ENCODE measurements at places on chromosomes 16 and 17.

GRCh38 chr16:13896543-13897182, 23.3 kb upstream of the ERCC4 start:
- DNase-seq, result no peak

DNA sequence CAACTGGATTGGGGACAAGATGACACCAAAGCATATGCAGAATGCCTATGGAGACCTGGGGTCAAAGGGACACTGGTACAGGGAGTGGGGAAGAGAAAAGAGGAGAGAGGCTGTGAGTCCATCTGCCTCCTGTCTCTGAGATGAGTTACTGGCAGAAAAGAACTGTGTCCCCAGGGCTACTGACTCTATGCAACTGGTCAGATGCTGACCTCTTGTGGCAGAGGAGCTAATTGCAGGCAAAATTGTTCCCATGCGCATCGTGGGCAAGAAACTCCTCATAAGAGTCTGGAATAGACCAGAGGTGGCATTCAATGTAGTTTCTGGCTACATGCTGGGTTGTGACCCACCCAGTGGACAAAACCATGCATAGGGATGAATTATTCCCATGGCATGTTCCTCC, 26.1 kb upstream of the MLKL start:
- DNase-seq, result no peak

- no peak for DNase-seq
These were observed 412 bp downstream of the EPN2 start for GRCh38 chr17:19237389-19238166.

- DNase-seq, result no peak
These were observed 520.9 kb upstream of the CDH5 start for GRCh38 chr16:65845466-65846209.

DNA sequence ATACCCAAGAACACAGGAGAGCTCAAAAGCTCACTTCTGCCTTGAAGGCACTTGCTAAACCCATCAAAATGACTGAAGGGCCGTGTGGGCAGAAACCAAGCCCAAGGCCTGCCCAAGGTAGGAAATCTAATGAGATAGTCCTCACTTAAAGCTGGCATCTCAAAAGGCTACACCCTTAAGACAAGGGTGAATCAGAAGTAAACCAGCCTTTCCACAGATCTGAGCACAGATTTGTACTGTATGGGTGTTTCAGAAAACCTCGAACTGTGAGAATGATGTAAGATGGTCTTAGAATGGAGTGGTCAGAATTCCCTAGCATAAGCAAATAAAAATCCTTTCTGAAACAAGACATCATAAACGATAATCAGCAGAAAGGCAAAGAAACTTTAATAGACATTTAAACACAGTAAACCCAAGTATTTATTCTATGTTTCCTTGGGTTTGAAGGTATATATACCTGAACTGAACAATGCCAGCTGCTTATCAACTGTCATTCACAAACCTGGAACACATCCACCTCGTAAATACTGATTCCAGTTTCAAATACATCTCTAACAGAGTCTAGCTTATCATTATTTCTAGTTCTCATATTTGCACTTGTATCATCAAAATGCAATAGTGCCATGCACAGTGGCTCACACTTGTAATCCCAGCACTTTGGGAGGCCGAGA, 37.8 kb downstream of the GLG1 start:
- no peak for DNase-seq

- no peak for DNase-seq
These were observed 21.0 kb downstream of the WNT9B start for GRCh38 chr17:46872421-46872820.

DNA sequence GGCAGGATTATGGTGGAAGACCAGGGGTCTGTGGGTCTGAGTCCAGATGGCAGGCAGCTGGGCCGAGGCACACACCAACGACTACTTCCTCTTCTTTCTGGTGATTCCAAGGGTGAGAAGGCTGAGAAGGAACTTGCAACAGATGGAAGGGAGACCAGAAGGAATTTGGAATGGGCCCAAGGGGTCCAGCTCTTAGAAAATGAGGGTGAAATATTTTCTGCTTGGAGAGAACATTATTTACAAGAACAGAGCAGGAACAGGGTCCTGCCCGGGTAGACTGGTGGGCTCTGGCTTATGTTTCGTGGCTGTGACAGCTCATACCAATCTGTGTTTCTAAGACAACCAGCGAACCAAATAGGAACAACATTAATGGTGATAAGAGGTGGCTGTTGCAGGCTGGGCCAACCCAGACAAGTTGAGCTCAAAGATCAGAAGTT, 36.6 kb downstream of the CCDC42 start:
- no peak for DNase-seq

- no peak for DNase-seq
These were observed 29.1 kb downstream of the DUSP14 start for GRCh38 chr17:37518826-37519225.

- DNase-seq, result no peak
These were observed 25.8 kb upstream of the TEKT1 start for GRCh38 chr17:6857336-6857735.

- no peak for DNase-seq
These were observed 3.9 kb upstream of the SGCA start for GRCh38 chr17:50161911-50162288.

- DNase-seq, result no peak
These were observed 40.1 kb downstream of the NLRC5 start for GRCh38 chr16:57029161-57030160.

DNA sequence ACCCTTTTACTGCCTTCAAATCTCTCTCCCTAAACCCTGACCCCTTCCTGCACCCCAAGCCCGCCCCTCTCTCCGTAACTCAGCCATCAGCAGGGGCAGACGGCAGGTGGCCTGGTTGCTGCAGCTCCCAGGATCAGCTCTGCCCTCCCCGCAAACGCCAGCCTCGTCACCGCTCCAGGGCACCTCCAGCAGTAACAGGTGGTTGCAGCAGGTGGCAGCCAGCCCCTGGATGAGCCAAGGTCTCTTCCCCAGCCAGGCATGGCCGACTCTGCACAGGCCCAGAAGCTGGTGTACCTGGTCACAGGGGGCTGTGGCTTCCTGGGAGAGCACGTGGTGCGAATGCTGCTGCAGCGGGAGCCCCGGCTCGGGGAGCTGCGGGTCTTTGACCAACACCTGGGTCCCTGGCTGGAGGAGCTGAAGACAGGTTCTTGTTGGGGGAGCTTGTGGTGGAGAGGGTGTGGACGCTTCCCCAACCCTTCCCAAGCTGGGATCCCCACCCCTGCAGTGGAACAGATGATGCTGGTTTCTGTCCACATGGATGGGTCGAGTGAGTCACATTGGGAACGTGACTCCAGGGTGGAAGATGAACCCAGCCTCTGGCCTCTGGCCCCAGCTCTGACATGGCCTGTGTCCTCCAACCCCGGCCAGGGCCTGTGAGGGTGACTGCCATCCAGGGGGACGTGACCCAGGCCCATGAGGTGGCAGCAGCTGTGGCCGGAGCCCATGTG, 558 bp downstream of the HSD3B7 start:
- no peak for DNase-seq

GRCh38 chr16:85269165-85269564, 156.9 kb upstream of the CIBAR2 start:
- no peak for DNase-seq

DNA sequence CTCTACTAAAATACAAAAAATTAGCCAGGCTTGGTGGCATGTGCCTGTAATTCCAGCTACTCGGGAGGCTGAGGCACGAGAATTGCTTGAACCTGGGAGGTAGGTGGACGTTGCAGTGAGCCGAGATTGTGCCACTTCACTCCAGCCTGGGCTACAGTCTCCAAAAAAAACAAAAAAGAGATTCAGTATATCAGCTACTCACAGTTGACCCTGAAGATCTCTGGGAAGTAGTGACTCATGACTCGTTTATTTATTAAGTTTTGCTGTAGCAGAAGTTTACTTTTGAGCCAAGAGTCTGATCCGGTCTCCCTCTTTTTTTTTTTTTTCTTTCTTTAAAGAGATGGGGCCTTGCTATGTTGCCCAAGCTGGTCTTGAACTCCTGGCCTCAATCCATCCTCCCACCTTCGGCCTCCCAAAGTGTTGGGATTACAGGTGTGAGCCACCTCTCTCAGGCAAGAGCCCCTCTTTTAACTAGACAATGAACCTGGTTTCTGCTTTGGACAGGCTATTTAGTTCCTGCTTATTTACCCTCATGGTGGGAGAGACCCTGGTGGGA, 4.4 kb downstream of the MVP start:
- no peak for DNase-seq

DNA sequence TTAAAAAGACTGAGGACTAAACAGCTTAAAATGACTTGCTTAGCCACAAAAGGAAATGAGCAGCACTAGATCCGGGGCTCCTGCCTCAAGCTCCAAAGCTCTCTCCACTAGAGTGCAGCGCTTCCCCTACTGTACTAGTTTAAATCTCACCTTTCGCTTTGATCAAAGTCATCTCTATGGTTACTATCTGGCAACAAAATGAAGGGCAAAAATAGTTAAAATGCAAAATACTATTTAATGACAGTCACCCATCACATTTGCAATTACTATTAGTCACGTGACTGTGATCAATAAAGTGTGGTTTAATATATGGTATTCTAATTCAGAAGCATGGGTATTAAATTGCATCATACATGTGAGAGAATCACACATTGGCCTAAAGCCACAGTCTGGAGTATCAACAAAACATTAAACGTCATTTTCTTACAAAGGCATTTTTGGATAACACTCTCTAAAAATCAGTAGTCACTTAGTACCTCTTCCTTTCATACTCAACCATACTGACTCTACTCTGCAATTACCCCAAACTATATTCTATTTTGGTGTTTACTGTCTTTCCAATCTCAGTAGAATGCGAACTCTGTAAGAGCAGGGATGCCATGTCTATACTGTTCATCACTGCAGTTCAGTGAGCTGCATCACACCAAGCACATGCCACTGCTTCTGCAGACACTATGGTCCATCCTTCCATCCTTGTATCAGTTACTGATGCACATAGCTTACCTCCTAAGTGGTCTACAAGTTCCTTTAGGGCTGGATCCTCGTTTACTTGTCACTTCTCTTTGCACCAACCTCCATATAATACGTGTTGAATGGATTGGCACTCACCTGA, 6.2 kb downstream of the PSMD12 start:
- DNase-seq, result no peak

- no peak for DNase-seq
These were observed 1.3 kb upstream of the KRTAP2-1 start for GRCh38 chr17:41048441-41048840.

GRCh38 chr16:52755396-52755795, 208.5 kb upstream of the TOX3 start:
- no peak for DNase-seq

DNA sequence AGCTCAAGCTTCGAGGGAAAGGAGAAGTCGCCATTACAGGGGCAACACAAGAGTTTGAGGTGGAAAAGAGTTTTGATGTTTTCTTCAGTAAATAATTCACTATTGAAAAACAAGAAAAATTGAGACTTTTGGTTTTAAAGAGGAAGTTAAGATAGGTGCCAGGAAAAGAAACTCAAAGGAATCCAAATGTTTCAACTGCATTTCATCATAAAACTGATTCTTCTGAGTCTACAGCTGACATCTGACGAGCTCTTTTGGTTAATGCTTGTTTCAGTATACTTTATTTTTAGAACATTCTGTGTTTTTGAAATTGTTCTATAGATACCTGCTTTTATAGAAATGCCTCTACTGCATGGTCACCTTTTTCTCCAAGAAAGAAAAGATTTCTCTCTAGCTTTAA, 54.0 kb downstream of the ERN1 start:
- no peak for DNase-seq

DNA sequence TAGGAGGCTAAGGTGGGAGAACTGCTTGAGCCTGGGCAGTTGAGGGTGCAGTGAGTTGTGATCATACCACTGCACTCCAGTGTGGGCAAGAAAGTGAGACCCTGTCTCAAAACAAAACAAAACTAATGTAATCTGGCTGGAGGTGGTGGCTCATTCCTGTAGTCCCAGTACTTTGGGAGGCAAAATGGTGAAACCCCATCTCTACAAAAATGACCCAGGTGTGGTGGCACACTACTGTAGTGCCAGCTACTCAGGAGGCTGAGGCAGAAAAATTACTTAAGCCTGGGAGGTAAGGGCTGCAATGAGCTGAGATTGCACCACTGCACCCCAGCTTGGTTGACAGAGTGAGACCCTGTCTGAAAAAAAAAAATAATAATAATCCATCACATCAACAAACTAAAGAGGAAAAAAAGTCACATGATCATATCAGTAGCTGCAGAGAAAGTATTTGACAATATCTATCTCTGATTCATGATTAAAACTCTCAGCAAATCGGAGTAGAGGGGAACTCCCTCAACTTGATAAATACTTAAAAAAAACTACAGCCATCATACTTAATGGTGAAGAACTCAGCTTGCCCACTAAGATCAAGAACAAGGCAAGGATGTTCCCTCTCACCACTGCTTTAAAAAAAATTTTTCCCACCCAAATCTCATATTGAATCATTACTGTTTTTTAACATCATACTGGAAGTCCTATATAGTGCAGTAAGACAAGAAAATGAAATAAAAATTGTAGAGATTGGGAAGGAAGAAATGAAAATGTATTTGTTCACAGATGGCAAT, 31.0 kb downstream of the DHRS7B start:
- DNase-seq, result no peak

DNA sequence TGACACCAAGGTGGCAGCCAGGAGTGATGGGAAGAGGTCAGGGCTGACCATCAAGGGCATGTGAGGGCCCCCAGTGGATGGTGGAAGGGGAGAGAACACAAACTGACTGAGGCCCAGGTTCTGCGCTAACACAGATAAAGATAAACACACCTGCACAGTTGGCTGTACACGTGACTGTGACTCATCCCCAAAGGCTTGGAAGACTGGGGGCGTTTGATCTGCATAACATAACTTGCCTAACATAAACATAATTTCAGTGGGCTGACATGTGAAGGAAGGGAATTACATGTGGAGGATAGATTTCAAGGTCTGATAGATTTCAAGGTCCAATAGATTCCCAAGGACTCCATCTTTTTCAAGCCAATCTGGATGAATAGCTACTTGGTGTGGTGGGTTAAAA, 100.9 kb upstream of the TNRC6C start:
- no peak for DNase-seq

- no peak for DNase-seq
These were observed 534 bp downstream of the KCTD11 start for GRCh38 chr17:7352503-7352889.

GRCh38 chr17:55062921-55063320, 94.4 kb downstream of the STXBP4 start:
- DNase-seq, result no peak

DNA sequence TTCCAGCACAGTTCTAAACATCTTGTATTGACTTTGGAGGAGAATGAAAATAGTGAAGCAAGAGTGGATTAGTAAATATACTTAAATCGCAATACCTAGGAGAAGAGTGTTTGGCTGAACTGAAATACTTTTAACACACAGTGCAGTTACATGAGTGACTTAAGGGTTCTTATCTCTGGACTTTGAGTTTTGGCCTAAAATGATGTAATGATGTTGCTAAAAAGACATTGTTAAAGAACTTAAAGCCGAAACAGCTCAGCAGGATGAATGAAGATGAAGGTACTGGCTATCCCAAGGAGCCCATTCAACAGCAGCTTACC, 28.1 kb downstream of the PMP22 start:
- DNase-seq, result no peak
